ENCODE measurements at places on chromosomes 11 and 22. TPM values are rescaled to one million over a fixed set of nuclear protein-coding genes. Genes with fewer than 3 reads are reported as not detected.

GRCh38 chr11:1852877-1853276, at the start of gene LSP1:
TSS of gene LSP1 (plus strand) at chr11:1853084. CDS start at chr11:1853145, 61 bp downstream.
- DNase-seq = no peak

Gene DDTL
- 3.5 TPM for total RNA-seq

GRCh38 chr11:83871054-83871453, 584.9 kb upstream of the CCDC90B start:
- no peak for DNase-seq

Gene ATP6V1E1
- 128 TPM for total RNA-seq

DNA sequence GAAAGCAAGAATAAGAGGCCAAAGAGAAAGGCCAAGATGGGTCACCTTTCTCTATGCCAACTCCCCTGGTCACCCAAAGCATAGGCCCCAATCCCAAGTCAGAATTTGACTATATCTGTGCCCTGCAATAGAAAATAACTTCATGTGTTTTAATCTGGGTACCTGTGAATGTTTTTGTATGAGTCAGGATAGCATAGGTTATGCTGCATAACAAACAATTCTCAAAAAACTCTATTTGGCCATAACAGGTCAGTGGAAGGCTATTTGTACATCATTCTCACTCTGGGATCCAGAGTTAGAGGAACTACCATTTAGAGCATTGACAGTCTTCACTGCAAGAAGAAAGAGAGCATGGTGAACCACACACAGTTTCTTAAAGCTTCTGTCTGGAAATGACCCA, 167.3 kb downstream of the DBX1 start:
- no peak for DNase-seq

DNA sequence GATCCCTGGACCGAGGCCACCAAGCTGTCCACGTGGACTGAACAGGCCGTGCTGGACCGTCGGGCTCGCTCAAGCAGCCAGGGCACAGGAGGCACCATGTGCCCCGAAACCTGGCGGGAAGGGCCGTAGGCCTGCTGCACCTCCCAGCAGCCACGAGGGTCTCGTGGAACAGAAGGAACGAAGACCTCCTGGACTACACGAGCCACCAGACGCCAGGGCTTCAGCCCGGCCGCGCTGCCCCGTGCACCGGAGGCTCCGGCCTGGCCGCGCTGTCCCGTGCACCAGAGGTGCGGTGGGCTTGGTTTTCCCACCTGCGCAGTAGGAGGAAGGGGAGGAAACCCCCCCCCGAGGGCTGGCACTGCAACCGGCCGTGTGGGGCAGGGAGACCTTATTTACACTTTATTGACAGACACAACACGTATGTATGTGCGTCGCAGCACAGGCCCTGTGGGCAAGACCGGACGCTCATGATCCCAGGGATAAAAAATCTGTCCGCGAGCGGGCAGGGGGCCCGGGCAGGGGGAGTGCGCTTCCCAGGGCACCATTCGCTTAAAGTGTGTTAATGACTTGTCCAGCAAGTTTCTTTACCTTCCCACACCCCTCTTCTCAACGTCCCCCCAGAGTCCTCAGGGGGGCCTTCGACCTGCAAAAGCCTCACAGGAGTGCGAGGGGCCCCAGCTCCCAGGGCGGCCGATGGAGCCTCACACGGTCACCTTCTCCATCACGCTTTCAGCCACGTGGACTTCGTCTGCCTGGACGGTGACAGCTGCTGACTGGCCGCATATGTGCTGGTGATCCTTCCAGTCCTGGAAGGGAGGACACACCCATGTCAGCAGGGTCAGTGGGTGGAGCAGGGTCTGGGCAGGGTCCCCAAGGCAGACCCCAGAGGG, 7.0 kb downstream of the DRD4 start:
- no peak for DNase-seq

DNA sequence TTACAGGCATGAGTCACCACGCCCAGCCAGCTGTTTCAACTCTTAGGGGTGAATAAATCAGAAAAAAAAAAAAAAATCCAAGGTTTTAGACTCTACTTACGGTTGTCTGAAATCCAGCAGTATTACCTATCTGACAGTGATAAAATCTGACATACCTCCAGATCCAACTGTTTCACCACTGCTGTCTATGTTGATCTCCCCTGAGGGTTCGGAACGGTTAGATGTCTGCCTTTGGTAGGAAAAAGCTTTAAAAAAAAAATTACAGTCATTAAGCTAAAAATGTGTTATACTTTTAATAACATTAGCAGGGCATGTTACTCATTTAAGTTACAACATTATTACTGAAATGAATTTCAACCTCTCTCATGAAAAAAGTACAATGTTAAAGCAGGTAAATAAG, 21.1 kb downstream of the NCAPD3 start:
- DNase-seq = no peak

GRCh38 chr11:86969258-86969657, 14.1 kb upstream of the FZD4 start:
- DNase-seq = no peak

Gene OR51B2
- 1.9 TPM for total RNA-seq

Measured in lung (tissue), 17 donors.